Stimulated activated CD4-positive, alpha-beta T cell treated with anti-CD3 and anti-CD28 coated beads, Interleukin-4, amount 100 ng/mL, for 1 hour (primary cell): ENCODE measurements at places on chromosomes 7 and 10.

DNA sequence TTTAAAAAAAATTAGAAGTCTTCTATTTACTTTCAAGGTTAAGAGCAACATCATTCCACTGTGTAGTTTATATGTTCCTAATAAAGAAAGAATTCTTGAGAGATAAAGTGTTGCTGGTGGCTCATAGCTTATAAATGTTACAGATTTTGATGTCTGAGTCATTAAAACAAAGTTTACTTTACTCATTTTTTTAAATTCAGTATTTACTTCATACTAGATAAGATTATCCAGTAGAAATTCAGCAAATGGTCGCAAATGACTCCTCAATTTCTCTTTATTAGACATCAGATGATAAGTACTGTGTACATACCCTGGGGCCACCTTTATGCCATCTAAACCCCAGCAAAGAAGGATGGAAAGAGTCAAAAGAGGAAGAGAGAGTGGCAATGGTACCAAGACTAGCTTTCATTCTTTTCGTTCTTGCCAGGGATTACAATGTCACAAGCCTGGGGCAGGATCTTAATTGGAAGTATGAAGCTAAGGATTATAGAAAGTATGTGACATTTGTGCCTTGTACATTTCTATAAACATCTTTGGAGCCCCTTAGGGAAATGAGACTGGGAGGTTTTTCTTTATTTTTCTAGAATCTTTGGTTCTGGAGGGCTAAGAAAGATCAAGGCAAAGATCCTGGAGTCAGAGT lies 206.1 kb downstream of the CHRM2 start:
- no peak for DNase-seq

GRCh38 chr10:17453373-17454091 lies 863 bp downstream of the ST8SIA6 start:
- peak; percentile 42 for DNase-seq

- no peak for DNase-seq
These were observed 213.9 kb downstream of the CREB5 start for GRCh38 chr7:28626221-28626620.

GRCh38 chr7:37527109-37527508 lies 78.4 kb upstream of the ELMO1 start:
- no peak for DNase-seq

- peak; percentile 34 for DNase-seq
These were observed 17.3 kb upstream of the CSGALNACT2 start for GRCh38 chr10:43120929-43121314.

- no peak for DNase-seq
These were observed 74.7 kb upstream of the SEPHS1 start for GRCh38 chr10:13422800-13423199.

GRCh38 chr10:78384049-78384431 lies 350.4 kb downstream of the RPS24 start:
- DNase-seq = no peak

GRCh38 chr10:47026301-47027107 lies 115.3 kb downstream of the PTPN20 start:
- no peak for DNase-seq

DNA sequence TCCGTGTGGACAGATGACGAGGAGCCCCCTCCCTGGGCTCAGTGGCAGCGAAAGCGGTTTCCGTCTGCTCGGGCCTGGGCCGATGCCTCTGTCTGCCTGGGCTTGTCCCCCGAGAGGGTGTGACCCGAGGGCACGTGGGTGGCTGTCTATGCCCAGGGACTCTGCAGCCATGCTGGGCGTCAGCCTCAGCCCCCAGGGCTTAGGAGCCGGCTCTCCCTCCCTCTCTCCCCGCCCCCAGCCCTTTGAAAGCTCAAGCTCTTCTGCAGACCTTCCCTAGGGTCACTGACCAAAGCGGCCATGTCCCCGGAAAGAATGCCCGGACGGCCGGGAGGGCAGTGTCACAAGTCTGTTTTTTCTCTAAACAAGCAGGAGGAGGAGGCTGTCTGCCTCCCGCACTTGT lies 7.1 kb downstream of the MICALL2 start:
- no peak for DNase-seq

- no peak for DNase-seq
These were observed 48.2 kb upstream of the CREB5 start for GRCh38 chr7:28364082-28364481.

DNA sequence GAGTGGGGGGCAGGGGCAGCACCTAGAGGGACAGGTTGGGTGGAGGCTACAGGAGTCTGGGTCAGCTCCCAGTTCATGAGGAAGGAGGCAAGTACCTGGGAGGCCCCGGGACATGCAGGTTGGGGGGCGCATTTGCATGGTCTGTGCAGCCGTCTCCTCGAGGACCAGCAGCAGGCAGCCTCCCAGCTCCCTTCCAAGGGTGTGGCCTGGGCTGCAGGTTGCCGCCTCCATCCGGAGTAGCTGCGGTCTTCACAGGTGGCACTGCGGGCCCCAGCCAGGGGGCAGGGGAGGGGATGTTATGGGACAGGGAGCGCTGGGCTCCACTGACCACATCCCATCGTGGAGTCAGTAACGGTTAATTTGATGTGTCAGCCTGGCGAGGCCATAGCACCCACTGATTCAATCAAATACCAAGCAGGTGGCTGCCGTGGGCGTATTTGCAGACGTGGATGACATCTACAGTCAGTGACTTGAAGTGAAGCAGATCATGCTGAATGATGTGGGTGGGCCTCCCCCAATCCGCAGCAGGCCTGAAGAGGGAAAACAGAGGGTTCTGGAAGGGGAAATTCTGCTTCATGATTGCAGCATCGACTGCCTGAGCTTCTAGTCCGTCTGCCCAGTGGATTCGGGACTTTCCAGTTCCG lies 81.6 kb downstream of the PRKAG2 start:
- peak; percentile 76 for DNase-seq

- DNase-seq = no peak
These were observed 57.0 kb downstream of the SHTN1 start for GRCh38 chr10:116947841-116948529.

DNA sequence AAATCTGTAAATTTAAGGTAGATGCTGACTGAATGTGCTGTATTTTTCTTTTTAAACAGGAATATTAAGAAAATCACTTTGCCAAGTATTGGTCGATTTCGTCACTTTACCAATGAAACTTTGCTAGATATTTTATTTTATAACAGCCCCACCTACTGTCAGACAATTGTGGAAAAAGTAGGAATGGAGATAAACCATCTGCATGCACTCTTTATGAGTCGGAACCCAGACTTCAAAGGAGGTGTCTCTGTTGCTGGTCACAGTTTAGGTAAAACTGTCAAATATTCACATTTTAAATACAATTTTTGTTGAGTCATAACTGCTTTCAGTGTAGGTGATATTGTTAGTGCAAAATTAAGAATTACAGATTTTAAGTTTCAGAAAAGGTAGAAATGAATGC lies 25.2 kb downstream of the SEC23IP start:
- DNase-seq = no peak

DNA sequence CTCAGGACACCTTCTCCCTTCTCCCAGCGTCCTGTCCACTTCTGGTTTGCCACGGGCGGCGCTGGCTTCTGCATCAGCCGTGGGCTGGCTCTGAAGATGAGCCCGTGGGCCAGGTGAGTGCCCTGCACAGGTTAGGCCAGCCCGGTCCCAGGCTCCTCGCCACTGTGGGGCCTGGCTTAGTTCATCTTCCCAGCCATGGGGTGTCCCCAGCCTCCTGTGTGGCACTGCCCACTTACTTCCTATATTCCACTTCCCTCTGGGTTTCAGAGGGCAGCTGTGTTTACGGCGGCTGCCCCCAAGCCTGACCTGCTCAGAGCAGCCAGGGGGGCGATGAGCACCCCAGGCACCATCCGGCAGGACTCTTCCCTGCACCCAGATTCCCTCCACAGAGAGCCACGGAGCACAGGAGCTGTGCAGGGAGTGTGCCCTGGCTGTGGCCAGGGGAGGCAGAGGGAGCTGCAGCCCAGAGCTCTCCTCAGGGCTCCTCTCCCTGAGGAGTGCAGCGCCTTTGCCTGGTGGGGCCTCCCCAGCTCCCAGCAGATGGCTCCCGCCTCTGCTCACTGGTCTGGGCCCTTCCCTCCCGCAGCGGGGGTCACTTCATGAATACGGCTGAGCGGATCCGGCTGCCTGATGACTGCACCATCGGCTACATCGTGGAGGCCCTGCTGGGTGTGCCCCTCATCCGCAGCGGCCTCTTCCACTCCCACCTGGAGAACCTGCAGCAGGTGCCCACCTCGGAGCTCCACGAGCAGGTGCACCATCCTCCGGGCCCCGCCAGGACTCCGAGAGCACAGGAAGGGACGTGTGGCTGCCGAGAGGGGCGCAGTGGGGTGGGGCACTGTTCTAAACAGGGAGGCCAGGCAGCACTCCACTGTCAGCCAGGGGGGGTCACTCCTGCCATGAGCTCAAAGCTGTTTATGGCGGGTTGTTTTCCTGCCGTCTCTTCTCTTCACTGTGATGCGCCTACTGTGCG lies 6.4 kb downstream of the LFNG start:
- DNase-seq = no peak

DNA sequence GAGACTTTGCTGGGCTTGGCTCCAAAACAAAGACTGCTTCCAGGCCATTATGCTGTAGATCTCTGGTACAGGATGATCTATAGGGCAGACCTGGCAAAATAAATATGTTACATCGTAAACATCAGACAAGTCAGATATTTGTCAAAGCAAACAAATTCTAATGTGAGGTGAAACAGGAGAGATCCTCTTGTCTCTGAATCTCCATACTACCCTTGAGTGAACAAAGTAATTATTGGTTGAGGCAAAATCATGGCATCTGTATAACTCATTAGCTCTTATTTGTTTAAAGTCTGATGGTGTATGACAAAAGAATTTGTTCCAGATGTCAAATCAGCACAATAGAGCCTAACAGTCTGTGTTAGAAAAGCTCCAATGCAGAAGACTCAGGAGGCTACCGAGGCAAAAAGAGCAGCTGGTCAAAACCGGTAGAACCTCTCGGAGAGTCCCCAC lies 1291.5 kb downstream of the TYW1 start:
- DNase-seq = no peak

DNA sequence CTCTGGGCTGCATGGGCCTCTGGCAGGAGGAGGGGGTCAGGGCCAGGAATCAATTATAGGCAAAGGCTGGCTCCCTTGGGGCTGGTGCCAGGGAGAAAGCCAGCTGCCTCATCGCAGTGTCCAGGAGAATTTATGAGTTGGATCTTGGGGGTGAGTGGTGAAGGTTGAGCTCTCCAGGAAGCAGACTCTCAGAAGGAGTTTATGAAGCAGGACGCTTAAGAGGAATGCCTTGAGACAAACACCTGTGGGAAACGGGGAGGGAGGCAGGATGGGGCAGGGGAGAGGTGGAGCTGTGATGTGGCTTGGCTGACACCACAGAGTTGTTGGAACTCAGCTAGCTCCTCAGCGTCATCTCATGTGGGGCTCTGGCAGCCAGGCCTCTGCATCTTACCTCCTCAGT lies 428.5 kb downstream of the RPS24 start:
- no peak for DNase-seq

- no peak for DNase-seq
These were observed 185.6 kb downstream of the FANK1 start for GRCh38 chr10:126081841-126082466.

GRCh38 chr7:155805826-155806095 lies 6.5 kb downstream of the SHH start:
- DNase-seq = no peak

DNA sequence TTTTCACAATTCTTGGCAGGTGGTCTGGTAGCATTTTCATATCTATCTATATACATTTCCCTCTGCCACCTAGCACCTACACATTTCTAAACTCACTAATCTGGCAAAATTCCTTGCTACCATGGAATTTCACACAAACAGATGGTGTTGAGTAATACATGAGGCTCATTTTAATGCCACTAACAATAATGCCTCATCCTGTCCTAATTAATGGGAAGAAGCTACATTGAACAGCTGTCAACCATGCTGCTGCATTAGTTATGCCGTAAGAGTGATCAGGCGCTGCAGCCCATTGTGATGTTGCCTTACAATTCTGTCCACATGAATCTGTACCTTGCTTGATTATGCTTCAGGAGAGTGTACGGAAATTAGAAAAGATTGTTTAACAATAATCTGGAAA lies 23.2 kb downstream of the COL1A2 start:
- no peak for DNase-seq

DNA sequence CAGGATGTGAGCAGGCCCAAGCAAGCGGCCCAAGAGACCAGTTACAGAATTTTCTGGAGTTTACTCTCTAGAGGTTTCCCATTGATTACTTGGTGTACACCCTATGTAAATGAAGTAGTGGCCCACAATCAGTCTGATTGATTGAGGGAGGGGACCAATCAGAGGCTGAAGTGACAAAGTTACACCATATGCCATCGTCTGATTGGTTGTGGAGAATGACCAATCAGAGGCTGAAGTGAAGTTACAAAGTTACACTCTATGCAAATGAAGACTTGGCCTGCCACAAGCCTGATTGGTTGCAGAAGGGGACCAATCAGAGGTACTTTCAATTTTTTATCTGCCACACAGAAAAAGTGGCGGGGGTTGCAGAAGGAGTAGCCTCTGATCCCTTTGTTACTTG lies 83.7 kb downstream of the KIF20B start:
- DNase-seq = no peak

DNA sequence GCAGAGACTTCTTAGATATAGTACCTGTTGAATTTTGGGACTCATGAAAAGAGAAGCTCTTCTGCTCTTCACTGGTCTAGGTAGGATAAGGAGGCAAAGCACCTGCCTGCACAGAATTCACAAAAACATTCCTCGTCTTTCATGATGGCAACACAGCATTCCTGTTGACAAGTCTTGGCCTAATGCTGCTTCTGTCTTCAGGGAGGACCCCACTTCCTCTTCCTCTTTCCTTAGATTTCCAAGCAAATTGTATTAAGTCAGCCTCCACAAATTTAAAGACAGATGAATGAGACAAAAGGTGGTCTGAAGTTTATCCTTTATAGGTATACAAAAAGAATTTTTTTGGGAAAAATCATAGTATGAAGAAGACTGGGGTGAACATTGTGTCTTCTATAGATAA lies 64.9 kb downstream of the DNAJB9 start:
- DNase-seq = no peak

DNA sequence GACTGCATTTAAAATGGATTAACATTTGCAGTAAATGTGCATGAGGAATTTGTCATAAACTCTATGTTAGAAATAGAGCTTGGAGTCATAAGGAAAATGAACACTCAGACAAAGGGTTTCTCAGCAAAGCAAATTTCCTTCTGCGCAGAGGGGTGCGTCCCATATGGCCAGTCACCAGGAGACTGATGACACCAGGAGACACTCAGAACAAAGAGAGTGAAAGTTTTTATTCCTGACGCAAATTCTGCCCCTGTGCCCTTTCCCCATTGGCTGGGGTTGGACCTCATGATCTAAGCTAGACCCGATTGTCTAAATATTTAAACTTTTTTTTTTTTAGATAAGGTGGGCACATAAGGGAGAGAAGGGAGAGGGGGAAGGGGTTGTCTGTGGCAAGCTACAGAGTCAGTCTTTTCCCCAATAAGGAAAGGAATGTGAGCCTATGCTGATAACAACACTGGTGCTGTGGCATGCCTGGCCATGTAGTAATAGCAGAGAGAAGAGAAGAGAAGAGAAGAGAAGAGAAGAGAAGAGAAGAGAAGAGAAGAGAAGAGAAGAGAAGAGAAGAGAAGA lies 202.0 kb downstream of the POM121L12 start:
- no peak for DNase-seq
